ENCODE measurements at places on chromosomes 5 and 9.

DNA sequence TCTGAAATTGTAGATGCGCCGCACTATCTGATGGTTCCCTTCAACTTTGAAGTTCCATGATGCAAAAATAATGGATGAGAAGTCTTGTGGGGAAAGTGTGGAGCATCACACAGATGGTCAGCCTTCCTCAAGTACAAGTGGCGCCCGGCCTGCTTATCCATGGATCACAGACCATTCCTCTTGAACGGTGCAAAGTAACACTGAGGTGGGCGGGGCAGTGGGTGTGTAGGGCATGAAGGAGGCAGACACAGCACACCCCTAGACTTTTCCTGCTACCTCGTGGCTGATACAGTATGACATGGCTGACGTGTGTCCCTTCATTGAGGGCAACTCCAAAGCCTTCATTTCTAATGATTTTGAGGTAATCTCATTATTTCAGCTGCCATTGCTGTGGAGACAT lies 2.5 kb upstream of the GNG10 start:
- no peak for DNase-seq

- peak; percentile 26 for DNase-seq
Measured at GRCh38 chr9:71819115-71819739, 50.9 kb upstream of the CEMIP2 start.

- no peak for DNase-seq
Measured at GRCh38 chr5:151134228-151134627, 23.4 kb downstream of the ANXA6 start.

GRCh38 chr9:127814619-127815511 lies 12.2 kb downstream of the FPGS start:
- DNase-seq, result no peak

DNA sequence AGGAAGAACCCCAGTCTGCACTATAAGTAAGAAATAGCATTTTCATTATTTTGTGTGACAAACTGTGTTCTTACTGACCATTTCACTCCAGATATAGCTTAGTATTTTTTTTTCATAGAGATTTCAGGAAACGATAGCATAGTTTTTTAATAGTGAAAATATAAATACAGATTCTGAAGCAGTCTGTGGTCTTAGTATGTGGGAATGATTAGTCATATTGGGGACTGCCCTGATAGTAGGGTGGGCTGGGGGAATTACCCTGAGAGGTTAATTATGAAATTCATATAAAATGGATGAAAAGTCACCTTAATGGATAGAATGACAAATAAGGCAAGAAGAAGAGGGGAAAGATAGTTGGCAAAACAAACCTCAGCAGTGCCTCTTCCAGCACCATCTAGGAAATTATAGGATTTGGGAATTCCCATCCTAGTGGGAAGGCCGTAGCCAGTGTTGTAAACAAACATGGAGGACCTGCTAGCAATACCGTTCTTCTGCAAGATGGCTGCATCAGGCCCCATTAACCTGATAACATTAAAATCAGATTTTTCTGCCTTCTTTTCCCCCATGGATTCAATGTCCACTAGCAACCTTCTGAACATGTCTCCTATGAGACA lies 23.7 kb upstream of the NR3C1 start:
- no peak for DNase-seq

DNA sequence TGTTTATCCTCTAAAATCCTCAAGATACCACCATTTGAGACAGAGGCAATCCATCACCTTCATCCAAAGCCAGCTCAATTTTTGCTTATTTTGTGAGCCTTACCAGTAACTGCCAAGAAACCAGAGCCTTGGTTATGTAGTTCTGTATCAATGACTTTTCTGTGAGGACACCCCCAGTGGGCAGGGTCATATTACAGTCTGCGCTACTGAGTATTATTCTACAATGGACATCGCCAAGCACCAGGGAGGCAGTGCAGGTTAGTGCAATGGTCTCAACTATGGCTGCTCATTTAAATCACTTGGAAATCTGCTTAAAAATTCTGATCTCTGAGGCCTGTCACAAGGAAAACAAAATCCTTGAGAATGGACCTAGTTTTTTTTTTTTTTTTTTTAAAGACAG lies 90.5 kb upstream of the NIPAL4 start:
- no peak for DNase-seq

DNA sequence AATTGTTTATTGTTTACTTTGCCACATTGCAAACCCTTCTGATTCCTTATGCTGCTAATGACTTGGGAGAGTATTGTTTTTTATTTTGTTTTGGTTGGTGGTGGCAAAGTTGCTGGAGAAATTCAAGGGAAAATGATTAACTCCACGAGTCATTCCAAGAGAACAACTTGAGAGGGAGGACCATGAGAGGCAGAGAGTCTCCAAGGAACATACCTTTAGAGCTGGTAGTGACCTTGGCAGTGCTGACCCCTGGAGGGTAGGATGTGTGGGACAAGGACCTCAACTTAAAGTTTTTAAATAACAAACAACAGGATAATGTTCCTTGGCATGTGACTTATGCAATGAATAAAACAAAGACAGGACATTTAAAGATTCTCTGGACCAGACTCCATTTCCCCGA lies 139.7 kb downstream of the LRRC70 start:
- no peak for DNase-seq

GRCh38 chr9:135230386-135230765 lies 142.9 kb downstream of the OLFM1 start:
- no peak for DNase-seq

DNA sequence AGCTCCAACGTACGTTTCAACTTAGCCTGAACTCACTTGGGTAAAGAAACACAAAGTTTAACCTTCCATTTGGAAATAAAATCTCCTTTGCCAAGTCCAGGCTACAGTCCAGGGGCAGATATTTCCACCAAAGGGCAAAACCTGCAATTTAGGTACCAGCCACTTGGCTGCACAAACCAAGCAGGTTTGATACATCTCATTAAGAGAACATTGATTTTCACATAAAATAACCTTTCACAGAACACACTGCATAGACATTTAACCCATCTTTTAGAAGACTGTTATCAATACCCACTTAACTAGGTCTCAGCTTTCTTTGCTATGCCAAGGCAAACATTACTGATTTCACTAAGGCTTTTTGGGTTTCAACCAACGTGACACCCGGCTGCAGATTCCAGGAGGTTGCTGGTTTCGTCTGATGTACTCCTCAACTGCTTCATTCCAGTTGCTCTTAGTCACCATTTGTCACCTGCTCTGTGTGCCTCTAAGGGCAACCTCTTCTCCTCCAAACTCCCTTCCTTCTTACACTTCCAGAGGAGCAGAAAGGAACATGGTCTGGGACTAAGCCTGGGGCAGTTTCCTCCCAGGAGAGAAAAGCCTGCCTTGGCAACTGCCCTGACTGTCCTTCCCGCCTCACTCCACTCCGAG lies 67.1 kb downstream of the EPB41L4B start:
- DNase-seq, result no peak

- no peak for DNase-seq
Measured at GRCh38 chr9:97802276-97802675, 50.8 kb upstream of the FOXE1 start.

- no peak for DNase-seq
Measured at GRCh38 chr9:91811024-91811909, 138.8 kb downstream of the ROR2 start.

- DNase-seq, result no peak
Measured at GRCh38 chr9:78296201-78296892, 578 bp upstream of the PSAT1 start.

DNA sequence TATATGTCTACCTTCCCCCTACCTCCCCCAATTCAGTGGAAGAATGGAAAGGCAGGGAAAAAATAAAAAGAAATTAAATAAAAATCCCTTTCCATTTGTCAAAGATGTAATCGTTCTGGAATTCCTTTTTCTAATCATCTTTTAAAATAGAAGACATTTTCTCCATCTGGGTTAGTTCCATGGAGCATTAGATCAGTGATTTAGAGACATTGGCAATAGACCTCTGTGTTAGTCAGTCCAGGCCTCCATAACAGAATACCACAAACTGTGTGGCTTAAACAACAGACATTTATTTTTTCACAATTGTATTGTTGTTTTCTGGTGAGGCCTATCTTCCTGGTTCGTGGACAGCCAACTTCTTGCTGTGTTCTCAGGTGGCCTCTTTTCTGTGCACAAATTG lies 516.6 kb upstream of the DAB2 start:
- no peak for DNase-seq

DNA sequence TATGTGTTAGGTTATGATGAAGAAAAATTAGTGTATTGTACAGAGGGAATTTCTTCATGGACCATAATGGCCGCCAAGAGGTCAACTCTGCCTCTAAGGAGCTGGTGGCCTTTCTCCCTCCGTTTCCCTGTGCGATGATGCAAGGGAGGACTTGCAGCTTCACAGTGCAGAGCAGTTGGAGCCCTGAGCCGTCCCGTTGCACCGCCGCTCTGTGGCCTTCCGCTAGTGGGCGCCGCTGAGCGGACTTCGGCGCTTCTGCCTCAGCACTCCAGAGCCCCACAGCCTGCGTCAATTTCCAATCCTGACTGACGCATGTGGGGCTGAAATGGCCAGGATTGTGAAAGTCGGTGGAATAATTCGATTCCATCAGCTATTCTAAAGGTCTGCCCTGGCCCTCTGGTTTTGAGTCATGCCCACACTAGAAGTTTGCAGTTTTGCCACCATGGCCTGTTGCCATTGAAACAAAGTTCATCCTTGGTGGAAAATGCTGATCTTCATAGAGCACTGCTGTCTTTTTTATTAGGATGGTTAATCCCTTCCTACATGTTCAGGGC lies 22.7 kb upstream of the LECT2 start:
- peak; percentile 4 for DNase-seq

GRCh38 chr5:151622367-151623088 lies 31.4 kb upstream of the FAT2 start:
- DNase-seq, result no peak

DNA sequence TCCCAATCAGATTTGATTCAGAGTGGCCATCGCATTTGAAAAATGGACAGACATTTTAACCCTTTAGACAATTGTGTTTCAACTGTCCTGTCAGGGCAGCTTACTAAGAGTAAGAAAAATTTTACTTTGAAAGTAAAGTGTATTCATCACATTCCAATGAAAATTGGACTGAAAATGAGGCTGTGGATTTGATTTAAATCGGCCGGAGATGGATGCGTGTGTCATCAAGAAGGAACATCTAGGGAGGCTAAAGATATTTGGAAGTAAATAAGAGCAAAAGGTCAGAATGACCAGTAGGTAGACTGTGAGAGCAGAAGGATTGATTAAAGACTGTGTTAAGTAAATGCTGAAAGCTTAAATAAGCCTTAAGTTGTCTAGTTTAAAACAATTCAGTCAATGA lies 1.5 kb downstream of the ZCCHC7 start:
- DNase-seq, result no peak

GRCh38 chr5:50967009-50967562 lies 300.6 kb downstream of the PARP8 start:
- DNase-seq, result no peak

- DNase-seq, result no peak
Measured at GRCh38 chr5:54883374-54884194, 101.8 kb downstream of the ESM1 start.

- DNase-seq, result no peak
Measured at GRCh38 chr5:61123145-61123544, 39.1 kb downstream of the SMIM15 start.

GRCh38 chr5:145847499-145848497 lies 12.7 kb upstream of the PRELID2 start:
- DNase-seq, result no peak

Data from activated CD4-positive, alpha-beta T cell treated with anti-CD3 and anti-CD28 coated beads, Interleukin-2, amount 50 U/mL, for 4 hours (primary cell).